Stimulated activated memory B cell treated with anti-CD40 and anti-IgM and Interleukin-4, amounts not matched to agents 10 μg/mL and 1 μg/mL and 100 μg/mL, for 72 hours (primary cell): ENCODE measurements at places on chromosomes 1 and 21.

DNA sequence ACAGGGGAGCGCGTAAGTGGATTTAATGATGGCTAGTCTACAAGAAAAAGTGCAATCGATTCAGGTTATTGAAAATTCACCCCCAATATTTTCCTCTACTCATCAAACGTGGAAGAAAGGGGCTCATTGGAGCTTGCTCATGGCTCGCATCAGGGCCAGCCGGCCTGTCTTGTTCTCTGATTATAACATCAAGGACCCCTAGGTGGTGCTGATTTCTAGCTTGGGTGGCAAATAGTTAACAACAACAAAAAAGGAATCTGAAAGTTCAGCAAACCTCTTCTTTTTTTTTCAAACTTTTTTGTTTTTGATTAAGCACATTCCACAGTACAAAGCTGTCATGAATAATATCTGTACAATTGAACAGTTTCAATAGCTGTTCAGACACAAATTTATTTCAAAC is 35.8 kb upstream of the SOD1 start:
- no peak for ATAC-seq

GRCh38 chr1:33004613-33005012 is 32.1 kb downstream of the AK2 start:
- no peak for ATAC-seq

DNA sequence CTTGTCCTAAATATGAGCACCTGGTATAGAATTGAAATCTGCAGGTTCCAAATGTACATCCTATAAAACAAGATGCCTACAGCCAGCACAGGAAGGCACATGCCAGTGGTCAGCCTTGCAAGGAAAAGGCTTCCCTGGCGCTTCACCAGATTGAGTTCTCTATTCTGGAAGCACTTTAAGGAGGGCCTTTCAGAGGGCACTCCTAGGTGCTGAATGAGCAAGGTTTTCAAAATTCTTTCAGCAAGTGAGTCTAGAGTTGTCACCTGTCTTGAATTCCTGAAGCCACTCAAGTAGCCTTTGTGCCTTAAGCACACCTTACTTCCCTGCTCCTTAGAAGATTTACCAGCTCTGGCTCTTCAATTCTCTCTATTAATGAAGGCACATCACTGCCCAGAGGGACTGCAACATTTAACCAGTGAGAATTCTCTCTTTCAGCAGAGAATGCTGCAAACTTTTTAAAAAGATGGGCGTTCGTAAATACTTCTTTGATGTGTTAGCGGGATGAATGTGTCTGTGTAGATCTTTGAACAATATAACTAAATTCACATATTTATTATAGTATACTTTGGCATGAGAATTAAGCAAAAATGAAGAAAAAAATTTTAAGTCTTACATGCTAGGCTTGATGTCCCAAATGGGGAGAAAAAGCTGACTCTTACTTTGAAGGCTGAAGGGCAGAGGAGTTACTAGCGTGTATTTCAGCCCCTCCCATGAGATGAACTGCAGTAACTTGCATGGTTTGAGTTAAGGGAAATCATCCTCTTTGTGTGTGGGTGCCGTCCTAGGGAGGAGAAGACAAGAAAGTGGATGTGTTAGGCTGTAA is 162.0 kb downstream of the NTPCR start:
- ATAC-seq: no peak

DNA sequence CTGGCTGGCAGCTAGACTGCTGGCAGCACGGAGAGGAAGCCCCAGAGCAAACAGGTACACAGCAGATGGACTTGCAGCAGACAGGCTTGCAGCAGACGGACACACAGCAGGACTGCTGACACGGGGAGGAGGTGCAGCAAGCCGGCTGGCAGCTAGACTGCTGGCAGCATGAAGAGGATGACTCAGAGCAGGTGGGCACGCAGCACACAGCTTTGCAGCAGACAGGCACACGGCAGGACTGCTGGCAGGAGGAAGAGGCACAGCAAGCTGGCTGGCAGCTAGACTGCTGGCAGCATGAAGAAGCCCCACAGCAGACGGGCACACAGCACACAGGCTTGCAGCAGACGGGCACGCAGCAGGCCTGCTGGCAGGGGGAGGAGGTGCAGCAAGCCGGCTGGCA is 498 bp downstream of the KRTAP10-2 start:
- no peak for ATAC-seq

- no peak for ATAC-seq
These were observed 26.1 kb downstream of the ZP4 start for GRCh38 chr1:237864338-237865244.

DNA sequence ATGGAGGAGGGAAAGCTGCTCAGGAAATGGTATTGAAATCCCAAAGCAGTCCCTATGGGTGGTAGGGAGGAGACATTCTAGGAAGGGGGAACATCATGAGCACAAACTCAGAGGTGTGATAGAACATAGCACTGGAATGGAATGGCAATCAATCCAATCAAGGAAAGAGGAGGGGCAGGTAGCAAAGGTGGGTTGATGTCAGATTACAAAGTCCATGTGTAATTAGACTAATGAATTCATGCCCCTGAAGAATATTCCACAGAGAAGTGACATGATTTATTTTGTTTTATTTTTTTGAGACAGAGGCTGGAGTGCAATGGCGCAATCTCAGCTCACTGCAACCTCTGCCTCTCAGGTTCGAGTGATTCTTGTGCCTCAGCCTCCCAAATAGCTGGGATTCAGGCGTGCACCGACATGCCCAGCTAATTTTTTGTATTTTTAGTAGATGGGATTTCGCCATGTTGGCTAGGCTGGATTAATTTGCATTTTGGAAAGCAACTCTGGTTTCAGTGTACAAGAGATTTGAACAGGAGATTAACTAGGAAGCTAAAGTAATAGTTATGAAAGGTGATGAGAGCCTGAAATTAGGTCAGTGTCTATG is 36.1 kb downstream of the DEGS1 start:
- ATAC-seq: no peak

GRCh38 chr1:200319148-200319547 is 90.7 kb downstream of the ZNF281 start:
- ATAC-seq: no peak

GRCh38 chr1:245946905-245947304 is 560.2 kb downstream of the SMYD3 start:
- no peak for ATAC-seq

GRCh38 chr1:197919346-197920066 is 2.3 kb downstream of the LHX9 start:
- ATAC-seq: no peak

GRCh38 chr1:58895559-58896145 is 111.8 kb upstream of the JUN start:
- no peak for ATAC-seq

- peak; percentile 14 for ATAC-seq
These were observed 22.1 kb downstream of the TP73 start for GRCh38 chr1:3674100-3675094.

DNA sequence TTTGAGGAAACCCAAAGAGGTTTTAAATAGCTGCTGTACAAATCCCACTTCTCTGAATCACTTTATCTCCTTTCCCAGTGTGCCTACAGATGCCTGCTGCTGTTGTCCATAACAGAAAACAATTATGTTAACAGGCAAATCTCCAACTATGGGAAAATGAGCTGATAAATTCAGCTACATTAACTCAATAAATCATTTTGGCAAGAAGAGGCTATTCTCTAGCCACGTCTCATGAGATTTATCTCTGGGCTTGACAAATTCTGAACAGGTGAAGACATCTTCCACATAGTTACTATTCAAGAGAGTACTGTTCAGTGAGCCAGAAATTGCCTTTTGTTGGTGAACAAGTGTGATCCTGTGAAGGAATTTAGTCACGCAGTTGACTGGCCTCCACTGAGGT is 327.1 kb upstream of the FMN2 start:
- ATAC-seq: no peak

DNA sequence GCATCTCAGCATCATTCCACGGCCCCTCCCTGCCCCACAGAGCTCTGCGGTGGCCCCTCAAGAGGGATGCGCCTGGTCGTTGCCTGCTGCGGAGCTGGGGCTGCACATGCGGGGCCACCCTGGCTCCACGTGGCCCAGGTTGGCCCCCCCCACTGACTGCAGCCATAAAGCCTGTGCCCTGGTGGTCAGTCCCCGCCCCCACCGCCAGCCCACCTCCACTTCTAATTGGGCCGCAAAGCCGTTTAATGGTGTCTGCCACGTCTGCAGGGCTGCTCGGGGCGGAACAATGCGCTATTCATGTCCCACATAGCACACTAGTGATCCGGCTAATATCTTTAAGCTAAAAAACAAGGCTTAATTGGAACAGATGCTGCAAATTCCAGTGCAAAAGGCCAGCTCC is 33.5 kb upstream of the ACTRT2 start:
- no peak for ATAC-seq

DNA sequence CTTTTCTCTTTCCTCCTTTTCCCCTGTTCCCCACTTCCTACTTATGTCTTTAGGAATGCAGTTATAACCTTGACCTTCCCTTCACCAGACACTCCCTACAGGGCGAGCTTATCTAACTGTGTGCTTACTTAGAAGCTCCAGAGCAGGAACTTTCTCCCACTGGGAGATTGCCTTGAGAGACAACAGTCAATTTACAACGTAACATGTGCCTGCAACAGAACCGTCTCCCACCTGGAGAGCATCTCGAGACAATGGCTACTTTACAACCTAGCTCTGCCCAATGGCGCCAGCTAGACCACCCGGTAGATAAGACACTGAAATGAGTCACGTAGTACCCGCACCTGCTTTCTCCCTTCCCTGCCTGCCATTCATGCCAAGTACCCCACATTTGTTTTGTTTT is 16.7 kb downstream of the HMGN1 start:
- ATAC-seq: no peak

DNA sequence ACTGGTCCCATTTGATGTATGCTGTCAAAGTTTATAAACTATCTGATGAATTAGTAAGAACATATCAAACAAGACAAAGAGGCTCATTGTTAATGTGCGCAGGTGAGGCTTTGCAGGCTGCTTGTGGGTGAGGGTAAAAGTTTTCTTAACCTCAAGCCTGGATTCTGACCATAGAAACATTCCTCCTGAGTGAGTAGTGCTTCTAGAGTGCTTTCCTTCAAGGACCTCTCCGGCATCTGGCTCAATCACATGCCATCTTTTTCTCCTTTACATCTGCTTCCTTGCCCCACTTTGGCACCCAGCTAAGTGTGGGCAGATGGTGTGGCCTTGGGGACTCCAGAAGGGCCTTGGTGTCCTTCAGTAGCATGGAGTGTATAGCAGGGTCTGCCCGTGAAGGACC is 104.0 kb downstream of the ROR1 start:
- ATAC-seq: no peak

DNA sequence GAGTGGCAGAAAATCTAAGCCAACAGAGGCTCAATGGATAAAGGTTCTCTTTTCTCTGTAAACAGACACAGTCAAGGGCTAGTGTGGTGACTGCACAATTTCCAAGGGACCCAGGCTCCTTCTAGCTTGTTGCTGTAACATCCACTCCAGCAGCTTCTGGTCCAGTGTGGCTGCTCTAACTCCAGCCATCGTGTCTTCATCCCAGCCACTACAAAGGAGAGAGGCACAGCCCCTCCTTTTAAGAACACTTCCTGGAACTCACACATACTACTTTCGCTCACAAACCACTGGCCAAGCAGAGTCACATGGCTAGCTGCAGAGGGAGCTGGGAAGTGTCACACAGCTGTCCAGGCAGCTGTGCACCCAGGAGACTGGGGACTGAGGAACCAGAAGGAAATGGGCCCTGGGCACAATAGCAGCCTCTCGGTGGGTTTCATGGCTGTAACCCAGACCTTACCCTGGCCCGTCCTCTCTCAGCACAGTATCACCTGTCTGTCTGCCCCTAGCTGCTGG is 188.6 kb upstream of the VAMP3 start:
- no peak for ATAC-seq

DNA sequence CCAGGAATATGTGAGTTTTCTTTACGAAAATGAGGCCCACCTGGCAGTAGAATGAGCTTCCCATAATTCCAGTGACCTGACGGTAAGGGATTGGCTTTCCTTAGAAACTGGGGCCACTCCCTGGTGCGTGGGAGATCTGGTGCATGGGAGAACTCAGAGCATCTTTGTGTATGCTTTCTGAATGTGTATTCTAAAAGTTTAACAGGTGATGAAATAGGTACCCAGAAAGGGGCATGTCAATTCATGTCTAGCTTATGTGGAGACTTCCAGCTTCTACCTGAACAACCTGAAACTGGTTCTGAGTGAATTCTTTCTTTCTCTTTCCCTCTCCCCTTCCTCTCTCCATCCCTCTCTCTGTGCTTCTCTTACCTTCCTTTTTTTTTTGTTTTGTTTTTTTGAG is 15.2 kb upstream of the FCRLA start:
- ATAC-seq: no peak

DNA sequence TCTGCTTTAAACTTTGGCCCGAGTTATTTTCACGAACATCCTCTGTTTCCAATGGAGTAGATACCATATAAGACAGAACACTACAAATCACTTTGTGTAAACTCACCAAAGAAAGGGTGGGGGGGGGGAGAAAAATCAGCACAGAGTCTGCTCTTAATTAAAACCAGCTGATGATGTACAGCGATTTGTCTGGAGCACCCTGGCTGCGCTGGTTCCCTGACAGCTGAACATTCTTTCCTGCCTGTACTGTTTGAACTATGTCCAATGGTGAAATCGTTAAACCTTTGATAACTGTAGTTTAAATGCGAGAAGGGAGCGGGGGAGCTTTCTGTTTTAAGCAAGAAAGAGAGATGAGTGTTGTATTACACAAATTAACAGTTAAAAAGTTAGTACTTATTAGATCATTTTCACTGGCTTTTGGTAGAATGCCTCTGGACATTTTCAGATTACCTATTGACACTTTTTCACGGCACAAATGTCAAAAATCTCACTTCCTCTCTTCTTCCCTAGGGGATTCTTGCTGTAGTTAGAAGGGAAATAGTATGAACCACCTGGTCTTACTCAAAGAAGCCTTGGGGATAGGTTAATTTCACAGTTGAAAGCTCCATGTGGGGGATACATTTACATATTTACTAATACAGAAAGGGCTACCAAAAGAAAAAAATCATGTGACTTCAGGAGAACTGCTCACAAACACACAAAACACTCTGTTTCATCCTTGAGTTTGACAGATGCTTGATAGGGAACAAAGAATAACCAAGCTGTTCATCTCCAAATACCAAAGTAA is 140.2 kb upstream of the RUNX1 start:
- peak; percentile 99 for ATAC-seq

DNA sequence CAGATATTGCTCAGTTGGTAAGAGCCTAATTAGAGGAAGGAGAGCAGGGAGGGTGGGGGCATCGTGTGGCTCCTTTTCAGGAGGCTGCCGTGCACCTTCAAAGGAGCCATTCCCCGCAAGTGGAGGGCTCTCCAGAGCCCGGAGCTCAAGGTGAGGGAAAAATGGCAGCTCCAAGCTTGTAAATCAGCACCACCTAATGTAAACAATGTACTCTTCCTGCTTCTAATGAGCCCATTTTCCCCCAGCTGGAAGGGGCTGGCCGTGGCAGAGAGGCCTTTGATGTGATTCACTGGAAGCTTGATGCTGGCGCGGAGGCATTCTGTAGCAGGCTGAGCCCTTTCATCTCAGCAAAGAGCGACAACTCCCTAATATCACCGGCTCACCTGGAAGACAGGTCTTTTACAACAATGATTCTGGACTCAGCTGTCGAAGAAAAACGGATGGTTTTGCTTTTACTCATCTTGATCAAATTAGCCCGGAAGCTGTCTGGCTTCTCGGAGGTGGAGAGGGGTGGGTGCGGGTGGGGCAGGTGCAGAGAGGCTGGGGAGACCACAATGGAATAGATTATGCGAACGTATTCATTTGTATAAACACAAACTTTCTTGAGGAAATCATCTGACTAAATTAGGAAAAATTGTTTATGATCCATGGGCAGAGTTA is 112.5 kb downstream of the RRAGC start:
- no peak for ATAC-seq
